ENCODE measurements at places on chromosomes 3 and 15.

DNA sequence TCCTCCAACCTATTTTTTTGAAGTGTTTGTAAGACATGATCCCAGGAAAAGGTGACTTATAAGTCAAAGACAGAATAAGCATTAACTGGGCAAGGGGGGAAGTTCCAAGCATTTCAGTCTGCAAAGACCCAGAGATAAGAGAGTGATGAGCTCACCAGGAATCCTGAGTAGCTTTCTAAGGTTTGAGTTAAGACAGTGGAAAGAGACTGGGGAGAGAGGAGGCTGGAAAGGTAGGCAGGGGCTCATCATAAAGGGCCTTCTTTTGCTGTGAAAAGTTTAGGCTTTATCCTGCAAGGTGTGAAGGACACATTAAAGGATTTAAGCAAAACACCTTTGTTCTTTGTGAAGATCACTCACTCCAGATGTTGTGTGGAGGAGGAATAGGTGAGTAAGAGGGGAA lies 438.8 kb downstream of the CHL1 start:
- no peak for DNase-seq
- no peaks in the 10 kb centered on the region for H3K36me3 ChIP-seq
- H3K4me1 ChIP-seq = no peaks in the 10 kb centered on the region
- no peaks in the 10 kb centered on the region for H3K27me3 ChIP-seq

DNA sequence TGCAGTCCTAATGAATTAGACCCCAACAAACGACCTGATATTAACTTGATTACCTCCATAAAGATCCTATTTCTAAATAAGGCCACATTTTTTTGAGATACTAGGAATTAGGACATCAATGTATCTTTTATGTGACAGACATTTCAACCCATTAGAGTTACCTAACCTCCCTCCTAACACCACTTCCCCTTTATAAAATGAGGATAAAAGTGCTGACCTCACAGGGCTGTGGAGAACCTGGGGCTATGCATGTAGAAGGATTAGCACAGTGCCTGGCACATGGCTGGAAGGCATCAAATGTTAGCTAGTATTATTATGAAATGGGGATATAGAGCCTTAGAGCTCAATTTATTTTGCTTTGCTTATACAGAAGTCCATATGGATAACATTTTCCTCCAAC lies 53.5 kb upstream of the LRRN1 start:
- no peaks in the 10 kb centered on the region for H3K4me1 ChIP-seq
- no peak for DNase-seq
- H3K36me3 ChIP-seq = no peaks in the 10 kb centered on the region

- peaks cover 88% of the 10 kb centered on the region for H3K4me1 ChIP-seq
- DNase-seq = no peak
- no peaks in the 10 kb centered on the region for H3K27me3 ChIP-seq
- H3K4me3 ChIP-seq = no peak overlapping the region
- peak overlapping the region; percentile 95 for H3K27ac ChIP-seq
- peaks cover 41% of the 10 kb centered on the region for H3K36me3 ChIP-seq
Observed at GRCh38 chr15:90412356-90413194, 24.5 kb downstream of the IQGAP1 start.

- H3K4me3 ChIP-seq = no peak overlapping the region
- no peaks in the 10 kb centered on the region for H3K27me3 ChIP-seq
- peaks cover 39% of the 10 kb centered on the region for H3K4me1 ChIP-seq
- no peak overlapping the region for H3K27ac ChIP-seq
Observed at GRCh38 chr15:55322467-55322866, 3.4 kb downstream of the PIGB start.
